ENCODE measurements at places on chromosomes 5 and 9.

- no peak for DNase-seq
Observed at GRCh38 chr9:117691367-117691766, 12.8 kb upstream of the TLR4 start.

- DNase-seq: no peak
Observed at GRCh38 chr5:107322936-107323335, 347.8 kb downstream of the EFNA5 start.

GRCh38 chr9:73138516-73138915 is 13.1 kb upstream of the ANXA1 start:
- DNase-seq: no peak

- DNase-seq: no peak
Observed at GRCh38 chr5:74888117-74888516, 21.9 kb upstream of the FAM169A start.

DNA sequence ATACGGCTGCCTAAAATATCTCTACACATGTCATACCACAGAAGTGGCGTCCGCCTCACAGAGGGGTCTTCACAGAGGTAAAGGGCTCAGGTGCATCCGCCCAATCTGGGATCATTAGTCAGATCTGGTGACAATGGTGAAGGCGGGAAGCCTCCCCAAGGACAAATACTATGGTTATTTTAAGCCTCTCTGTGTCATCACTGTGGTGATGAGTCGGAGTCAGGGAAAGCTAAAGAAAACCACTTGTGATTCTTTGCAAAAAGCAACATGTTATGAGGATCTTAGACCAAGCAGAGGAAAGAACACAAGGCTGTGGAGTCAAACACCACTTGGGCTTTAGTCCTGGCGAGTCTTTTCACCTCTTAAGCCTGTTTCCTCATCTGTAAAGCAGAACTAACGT is 190.4 kb downstream of the DRD1 start:
- no peak for DNase-seq

- no peak for DNase-seq
Observed at GRCh38 chr5:41356786-41357185, 143.5 kb upstream of the C6 start.

DNA sequence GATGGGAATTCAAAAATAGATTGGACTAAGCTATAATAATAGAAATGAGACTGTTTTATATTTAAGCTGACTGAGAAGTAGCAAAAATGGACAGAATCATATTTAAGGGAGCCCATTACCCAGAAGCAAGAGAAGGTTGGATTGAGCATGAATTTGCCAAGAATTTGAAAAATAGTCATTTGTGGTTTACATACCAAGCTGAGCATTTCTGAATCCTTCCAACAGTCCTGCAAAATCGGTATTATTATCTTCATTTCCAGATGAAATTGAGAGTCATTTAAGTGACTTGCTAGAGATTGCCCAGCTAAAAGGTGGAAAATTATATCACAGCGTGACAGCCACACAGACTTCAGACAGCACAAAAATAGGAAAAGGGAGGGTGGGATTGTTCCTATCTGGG is 48.4 kb downstream of the TNFSF15 start:
- DNase-seq: no peak

DNA sequence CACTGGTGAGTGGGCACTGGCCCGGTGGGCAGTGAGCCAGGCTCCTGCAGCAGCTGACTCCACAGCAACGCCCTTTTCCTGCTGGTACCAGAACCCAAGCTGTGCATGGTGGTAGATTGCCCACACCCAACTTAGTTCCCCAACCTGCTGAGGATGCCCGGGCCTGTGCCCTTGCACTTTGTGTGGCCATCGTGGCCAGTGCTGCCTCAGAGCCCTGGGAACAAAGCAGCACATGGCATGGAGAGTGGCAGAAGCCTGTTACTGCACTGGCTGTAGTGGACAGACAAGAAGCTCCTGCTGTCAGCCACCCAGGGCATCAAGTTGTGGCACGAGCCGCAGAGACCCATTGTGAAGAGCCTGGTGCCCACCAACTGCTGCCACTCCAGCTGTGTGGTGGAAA is 612.9 kb downstream of the DNAH5 start:
- DNase-seq: no peak

GRCh38 chr5:89847743-89848142 is 561.8 kb downstream of the CETN3 start:
- DNase-seq: no peak

- DNase-seq: peak; percentile 43
Observed at GRCh38 chr9:136059851-136060670, 35.0 kb downstream of the NACC2 start.

- DNase-seq: no peak
Observed at GRCh38 chr5:124952566-124952965, 206.1 kb upstream of the ZNF608 start.

GRCh38 chr9:126488310-126488709 is 125.4 kb upstream of the LMX1B start:
- no peak for DNase-seq
